ENCODE measurements at places on chromosomes 1 and 21.

GRCh38 chr1:7221826-7222694 is 436.8 kb downstream of the CAMTA1 start:
- no peak for DNase-seq

- DNase-seq: no peak
These were observed 4.3 kb downstream of the GPR88 start for GRCh38 chr1:100542285-100542684.

DNA sequence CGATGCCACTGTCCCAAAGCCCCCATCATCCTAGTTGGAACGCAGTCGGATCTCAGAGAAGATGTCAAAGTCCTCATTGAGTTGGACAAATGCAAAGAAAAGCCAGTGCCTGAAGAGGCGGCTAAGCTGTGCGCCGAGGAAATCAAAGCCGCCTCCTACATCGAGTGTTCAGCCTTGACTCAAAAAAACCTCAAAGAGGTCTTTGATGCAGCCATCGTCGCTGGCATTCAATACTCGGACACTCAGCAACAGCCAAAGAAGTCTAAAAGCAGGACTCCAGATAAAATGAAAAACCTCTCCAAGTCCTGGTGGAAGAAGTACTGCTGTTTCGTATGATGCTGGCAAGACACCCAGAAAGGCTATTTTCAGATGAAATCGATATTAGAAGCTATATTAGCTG is 8.1 kb downstream of the RHOU start:
- DNase-seq: no peak

DNA sequence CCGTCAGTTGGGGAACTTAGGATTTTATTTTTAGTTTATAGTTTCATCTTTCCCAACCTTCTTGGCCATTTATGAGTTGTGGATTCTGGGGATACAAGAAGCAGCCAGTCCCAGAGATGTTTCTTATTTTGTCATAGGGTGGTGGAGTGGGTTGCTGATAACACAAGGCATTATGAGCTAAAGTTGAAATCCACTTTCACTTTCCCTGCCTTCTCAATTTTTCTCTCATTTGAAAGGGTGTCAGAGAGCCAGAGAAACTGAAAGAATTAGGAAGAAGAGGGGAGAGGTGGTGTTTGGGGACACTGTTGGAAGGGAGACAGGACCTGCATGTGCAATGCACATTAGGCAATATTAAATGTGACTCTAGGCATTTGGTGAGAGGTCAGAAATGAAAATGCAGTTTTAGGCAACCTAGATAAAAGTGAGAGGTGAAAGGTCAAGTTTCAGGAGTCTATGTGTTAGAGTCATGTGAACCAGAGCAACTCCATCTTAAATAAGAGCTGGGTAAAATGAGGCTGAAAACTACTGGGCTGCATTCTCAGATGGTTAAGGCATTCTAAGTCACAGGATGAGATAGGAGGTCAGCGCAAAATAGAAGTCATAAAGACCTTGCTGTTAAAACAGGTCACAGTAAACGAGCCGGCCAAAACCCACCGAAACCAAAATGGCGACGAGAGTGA is 71.1 kb upstream of the F3 start:
- no peak for DNase-seq

DNA sequence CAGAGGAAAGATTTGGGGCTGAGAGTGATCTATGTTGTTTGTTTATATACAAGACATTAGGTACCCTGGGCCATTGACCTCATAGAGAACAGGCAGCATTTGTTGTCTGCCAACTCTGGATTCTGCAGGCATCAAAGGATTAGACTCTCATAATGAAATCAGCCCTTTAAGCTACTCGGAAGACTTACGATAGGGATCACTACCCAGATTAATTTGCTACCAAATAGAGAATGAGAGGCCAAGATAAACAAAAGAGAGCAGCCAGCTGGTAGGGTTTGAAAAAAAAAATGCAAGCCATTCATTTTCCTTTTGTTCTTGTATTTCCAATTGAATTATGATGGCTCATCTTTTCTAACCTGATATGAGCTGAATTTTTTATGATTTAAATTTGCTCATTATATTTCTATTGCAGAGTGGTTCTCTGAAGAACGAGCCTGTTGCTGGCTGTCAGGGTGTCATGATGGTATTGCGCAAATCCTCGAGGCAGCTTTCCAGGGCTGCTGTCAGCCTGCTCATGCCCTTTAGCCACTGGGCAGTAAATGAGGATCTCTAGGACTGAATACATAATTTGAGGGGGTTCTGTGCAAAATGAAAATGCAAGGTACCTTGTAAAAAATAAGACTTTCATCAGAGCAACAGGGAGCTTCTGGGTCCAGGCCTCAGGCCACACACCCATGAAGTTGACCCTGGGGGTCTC is 116.4 kb upstream of the KCNJ15 start:
- no peak for DNase-seq

- no peak for DNase-seq
These were observed 21.1 kb upstream of the SLAMF1 start for GRCh38 chr1:160667896-160668295.

GRCh38 chr1:188937965-188938551 is 1539.6 kb downstream of the BRINP3 start:
- DNase-seq: no peak

GRCh38 chr1:2544093-2544874 is 11.9 kb upstream of the TNFRSF14 start:
- no peak for DNase-seq
